ENCODE measurements at places on chromosomes 4 and X.

- no peak for DNase-seq
Observed at GRCh38 chr4:146095091-146095690, 80.3 kb upstream of the LSM6 start.

DNA sequence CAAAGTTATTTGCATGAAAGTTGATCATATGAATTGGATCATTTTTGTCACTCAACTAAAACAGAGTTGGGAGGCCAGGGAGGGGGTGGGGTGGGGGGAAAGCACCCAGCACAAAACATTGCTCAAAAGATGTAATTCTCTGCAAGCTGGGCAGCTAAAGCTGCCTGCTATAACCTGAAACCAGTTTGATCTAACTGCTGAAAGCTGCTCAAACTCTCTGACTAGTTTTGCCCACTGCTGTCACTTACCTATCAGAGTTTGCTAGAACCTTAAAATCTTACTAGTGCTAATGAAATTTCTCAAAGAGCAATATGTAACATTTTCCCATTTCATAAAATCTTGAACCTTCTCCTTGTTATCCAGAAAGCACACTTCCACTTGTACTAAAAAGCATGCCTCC is 10.4 kb downstream of the CXCL8 start:
- DNase-seq: no peak

DNA sequence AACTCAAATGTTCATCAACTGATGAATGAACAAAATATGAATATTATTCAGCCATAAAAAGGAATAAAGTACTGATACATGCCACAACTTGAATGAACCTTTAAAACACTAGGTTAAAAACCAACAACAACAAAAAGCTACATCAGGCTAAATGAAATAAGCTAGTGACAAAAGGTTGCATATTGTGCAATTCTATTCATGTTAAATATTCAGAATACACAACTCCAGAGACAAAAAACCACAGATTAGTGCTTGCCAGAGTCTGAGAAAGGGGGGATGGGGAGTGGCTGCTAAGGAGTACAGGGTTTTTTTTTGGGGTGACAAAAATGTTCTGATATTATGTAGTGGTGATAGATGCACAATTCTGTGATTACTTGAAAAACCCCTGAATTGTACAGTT is 58.5 kb downstream of the HAUS3 start:
- DNase-seq: no peak

GRCh38 chr4:21452931-21453330 is 495.6 kb downstream of the KCNIP4 start:
- DNase-seq: no peak

DNA sequence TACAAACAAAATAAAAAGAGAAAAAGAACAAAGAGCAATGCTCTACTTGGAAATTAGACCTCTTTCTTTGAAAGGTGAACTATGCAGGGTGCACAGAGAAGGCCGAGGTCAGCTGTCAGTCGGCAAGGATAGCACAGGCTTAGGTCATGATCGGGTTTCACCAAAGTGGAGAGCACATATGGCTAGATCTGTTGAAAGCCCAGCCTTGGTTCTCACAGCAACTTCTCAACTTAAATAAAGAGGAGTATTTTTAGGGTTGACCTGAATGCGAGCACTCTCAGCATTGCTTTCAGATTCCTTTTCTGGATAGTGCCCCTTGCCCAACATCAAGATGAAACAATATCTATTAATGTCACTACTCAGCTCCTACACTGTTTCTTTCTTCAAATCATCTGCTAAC is 122.9 kb upstream of the GPC4 start:
- no peak for DNase-seq

All from NCI-H187 (cell line).